Nephron progenitor cell (in vitro differentiated cells): ENCODE measurements at places on chromosomes 6 and 20.

- DNase-seq, result no peak
These were observed 109.1 kb upstream of the SCAF8 start for GRCh38 chr6:154624038-154624599.

DNA sequence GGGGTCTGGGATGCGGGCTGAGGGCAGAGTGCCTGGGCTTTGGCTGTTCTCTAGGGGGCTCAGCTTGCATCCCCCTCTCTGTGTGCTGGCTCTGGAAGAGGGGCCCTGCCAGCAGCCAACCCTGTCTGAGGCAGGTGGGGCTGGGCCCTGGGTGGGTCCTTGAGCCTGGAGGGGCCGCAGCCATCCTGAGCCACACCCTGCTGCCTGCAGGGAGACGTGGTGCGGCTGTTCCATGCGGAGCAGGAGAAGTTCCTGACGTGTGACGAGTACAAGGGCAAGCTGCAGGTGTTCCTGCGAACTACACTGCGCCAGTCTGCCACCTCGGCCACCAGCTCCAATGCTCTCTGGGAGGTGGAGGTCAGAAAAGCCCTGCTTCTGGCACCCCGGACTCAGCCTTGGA lies 41.2 kb downstream of the ITPR3 start:
- no peak for DNase-seq

GRCh38 chr20:37544386-37544785 lies 16.7 kb upstream of the BLCAP start:
- DNase-seq, result no peak

GRCh38 chr6:137811121-137811915 lies 55.7 kb upstream of the TNFAIP3 start:
- DNase-seq, result no peak

- no peak for DNase-seq
These were observed 297.9 kb upstream of the SOX4 start for GRCh38 chr6:21295506-21296240.

DNA sequence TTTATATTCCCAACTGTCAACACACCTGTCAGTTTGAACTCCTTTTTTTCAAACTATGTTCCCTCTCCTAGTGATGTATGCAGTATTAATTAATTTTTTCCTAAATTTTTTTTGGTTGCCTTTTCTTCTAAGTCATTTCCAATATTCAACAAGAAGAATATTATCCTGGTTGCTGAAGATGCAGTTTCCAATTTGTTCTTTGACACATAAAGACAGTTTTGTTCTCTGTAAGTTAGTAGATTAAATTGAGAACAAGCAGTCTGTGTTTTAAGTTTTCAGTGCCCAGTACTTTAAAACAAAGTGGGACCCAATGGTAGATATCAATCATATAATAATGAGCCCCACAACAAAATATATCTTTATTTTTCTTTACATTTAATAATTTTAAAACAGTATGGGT lies 47.3 kb downstream of the GJA1 start:
- DNase-seq, result no peak

DNA sequence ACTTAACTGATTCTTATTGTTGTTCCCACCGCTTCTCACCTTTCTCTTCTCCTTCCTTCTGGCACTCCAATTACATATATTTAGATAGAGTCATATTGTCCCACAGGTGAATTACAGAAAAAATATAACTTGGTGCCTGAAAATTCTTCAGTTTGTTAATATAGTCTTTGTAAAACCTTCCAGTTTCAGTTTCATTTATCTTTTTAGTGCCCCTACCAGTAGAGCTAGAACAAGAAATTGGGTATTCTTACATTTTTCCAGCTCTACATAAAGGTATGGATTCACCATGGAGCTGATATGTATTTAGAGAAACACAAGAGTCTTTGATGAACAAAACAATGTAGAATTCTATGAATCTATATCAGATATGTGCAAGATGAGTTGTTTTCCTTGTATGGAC lies 10.7 kb downstream of the MANEA start:
- DNase-seq, result no peak

DNA sequence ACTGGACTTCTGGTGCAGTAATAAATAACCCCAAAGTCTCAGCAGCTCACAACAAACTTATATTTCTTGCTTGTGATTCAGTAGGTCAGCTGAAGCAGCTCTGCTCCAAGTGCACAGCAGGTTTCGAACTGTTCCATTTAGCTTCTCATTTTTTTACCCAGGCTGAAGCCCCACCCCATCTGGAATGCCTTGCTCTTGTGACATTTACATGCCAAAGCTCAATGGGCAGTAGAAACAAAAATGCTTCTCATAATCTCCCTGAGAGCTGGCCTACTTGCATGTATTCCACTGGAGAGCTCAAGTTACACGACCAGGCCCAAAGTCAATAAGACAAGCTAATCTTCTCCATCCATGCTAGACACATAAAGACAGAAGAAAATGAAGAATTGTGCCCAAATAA lies 165.2 kb downstream of the HAO1 start:
- DNase-seq, result no peak

- no peak for DNase-seq
These were observed 68.4 kb upstream of the SMLR1 start for GRCh38 chr6:130758813-130759212.

DNA sequence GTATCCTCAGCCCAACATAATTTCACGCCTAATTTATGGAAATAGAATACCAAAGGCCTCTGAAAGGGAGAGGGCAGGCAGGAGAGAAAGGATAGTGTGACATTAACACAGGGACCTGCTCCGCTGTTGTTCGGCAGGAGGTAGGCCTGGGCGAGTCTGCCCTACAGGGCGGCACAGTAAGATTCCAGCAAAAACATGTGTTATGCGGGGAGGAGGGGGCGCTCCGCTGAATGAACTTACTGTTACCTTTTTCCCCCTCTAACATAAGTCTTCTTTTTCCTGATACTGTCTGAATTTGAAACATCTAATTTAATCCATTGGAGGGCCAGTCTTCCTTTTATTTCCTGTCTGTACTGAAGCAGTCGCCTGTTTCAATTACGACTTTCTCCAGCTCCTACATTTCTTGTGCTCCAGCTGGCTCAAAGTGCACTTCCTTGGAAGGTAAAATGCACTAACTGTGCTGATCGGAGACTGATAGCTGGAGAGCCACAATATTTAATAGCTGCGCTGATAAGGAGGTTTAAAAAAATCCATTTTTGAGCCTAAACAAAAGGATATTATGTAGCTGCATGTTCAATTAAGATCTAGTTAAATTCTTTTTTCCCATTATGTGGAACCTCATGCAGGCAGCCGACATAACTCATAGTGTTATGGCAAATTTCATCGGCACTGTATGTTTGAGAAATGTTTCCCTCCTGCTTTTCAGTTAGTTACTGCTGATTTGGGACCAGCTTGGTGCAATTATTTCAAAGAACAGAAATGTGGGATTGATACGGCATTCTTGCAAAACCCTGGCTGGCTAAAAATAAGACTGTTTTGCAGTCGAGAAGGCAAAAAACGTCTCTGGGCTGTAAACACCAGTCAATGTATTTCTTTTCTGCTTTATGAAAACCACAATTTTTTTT lies 193.0 kb downstream of the FOXC1 start:
- no peak for DNase-seq

DNA sequence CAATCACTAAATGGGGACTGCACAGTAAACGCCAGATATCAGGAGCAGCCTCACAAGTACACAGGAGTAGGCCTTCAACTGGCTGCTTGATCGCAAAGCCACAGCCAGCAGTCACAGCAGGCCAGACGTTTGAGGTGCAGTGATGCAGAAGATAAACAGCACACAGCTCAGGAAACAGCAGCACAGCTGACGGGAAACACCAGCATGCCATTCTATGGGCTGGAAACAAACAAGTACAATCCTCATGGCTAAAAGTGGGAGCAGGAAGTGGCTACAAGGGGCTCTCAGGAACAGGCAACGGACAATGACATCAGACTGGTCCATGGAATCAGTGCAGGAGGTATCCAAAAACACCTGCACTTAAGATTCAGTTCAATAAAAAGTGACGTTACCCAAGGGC lies 111.0 kb downstream of the DTNBP1 start:
- peak; percentile 16 for DNase-seq

DNA sequence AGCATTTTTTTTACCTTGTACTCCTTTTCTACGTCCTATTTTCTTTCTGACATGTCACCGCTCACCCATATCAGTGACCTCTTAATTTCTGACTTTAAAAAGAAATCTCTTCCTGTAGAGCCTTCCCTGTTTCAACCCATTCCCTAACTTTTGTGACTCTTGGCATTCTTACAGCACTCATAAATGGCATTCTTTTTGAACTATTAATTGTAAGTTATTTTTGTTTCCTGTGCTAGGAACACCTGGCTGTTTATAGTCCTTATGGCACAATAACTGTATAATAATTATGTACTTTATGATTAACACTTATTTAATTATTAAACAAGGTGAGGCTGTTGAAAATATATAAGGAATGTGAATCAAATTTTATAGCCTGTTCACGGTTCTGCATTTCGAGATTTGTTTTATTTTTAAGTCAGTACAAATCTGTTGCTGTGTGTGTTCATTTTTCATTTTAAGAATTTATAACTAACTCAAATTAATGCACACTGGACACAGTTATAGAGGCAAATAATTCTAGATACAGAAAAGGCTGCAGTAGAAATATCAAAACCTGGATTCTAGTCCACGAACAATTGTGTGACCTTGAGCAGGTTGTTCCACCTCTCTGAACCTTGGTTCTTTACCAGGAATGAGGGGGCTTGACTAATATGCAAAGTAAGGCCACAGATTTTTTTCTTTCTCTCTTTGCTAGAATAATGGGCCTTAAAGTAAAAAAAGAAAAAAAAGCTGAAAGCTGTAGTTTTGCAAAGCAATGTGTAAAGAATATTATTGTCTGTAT lies 1.5 kb downstream of the KIZ start:
- DNase-seq, result no peak

GRCh38 chr6:157273756-157274470 lies 49.4 kb downstream of the TMEM242 start:
- peak; percentile 58 for DNase-seq

DNA sequence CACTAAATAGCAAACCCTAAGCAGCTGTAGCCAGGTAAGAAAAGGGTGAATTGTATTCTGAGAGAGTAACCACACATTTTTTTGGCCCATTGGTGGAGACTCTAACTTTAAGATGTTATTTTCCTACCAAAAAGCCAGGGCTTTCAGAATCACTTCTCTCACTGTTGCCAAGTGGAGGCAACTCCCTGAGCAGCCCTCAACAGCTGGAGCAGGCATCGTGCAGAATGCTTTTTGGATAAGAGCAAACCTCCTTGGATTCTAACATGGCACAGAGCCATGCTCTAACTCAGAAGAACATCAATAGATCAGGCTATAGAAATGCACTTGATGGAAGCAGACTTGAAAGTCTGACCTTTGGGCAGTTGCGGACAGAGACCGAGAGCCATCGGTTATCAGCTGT lies 722.2 kb upstream of the CHD6 start:
- no peak for DNase-seq

DNA sequence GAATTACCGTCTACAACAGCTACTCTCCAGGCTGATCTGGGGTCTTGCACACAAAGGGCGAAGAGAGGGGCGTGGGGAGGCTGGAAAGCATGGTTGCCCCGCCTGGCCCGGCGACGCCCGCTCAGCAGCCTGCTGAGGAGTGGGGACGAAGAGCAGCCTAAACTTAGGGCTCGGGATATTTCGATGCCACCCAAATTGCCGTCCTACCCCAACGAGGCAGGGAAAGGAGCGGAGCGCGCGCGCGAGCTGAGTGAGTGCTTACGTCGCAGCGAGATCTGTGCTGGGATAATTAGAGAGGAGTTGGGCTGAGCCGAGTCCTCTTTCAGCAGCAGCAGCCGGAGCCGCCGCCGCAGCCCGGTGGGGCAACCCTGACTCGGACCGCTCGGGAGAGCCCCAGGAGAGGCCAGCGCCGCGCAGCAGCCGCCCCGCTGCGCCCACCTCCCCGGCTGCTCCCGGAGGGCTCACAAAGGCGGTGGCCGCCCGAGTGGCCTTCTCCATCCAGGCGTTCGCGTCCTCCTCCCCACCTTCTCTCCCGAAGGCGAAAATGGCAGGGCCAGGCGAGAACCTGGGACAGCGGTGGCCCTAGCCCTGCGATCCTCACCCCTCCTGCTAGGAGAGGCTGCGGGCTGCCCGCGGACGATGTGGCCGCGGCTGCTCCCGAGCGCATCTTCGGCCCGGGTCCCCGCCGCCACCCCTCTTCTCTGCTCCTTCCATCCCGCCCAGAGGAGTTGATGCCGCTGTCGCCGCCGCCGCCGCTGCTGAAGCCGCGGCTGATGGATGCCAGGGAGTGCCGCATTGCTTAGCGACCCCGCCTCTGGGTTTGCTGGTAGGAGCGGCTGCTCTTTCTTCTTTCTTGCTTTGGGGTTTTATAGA lies at the start of gene CLVS2:
CLVS2 (plus strand) TSS at position 315 of the 873 bp plus-strand sequence. CDS start 1,543 bp downstream, outside the sequence.
- DNase-seq, result peak; percentile 71

GRCh38 chr6:110389689-110390382 lies 25.5 kb downstream of the DDO start:
- no peak for DNase-seq
